ENCODE measurements at places on chromosomes 3 and 15.
A peak's percentile ranks its signal among the peaks of the same experiment; 100 is the strongest.

GRCh38 chr3:36852071-36852470, 87.7 kb upstream of the DCLK3 start:
- DNase-seq, result no peak

DNA sequence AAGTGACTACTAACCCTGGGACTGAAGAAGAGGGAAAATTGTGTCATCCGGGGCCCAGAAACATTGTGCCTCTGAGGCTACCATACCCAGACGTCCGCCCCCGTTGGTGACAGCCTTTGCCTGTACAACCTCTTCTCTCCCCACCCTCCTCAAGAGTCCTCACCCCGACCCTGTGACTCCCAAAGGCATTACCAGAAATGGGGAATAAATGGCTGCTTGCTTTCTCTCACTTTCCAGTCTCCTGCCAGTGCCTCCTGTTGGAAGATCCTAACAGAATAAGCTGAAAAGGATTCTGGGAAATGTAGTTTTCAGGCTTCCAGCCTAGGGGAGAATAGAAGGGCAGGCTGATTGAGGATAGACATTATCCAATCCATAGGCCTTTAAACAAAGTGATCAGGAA, 30.8 kb upstream of the SLC25A36 start:
- peak; percentile 32 for DNase-seq

DNA sequence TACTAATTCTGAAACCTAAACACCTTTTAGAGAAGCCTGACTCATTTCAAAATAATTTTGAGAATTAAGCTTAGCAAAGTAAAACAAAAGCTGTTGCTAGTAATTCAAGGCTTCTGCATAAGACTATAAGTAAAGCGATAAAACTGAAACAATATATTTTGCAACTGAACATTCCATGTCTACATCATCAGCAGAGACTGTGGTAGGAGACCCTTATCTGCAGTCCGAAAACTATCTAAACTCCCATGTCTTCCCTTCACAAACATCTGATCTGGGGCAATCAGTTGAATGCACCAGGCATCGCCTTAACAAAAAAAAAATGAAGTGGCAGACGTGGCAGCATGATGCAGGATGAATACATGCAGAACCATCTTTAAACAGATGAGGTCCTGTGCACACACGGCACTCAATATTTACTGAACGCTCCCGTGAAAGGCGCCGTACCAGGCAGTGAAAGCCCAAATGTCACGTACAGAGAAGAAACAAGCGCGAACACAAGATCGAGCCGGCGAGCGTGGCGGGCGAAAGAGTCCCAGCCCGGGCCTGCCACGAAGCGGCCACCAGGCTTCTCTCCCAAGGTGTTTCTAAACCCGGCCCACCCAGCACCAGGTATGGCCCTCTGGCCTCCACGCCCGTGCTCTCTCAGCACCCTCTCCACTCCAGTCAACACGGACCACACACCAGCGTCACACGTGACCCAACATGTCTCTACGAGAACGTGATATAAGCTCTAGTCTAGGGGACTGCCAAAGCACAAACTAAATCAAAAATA, 63.0 kb downstream of the CHSY1 start:
- DNase-seq, result peak; percentile 28

GRCh38 chr15:55422089-55422488, 13.8 kb downstream of the PIERCE2 start:
- DNase-seq, result no peak

- DNase-seq, result peak; percentile 65
Measured at GRCh38 chr15:73704869-73705645, 20.9 kb downstream of the CD276 start.

DNA sequence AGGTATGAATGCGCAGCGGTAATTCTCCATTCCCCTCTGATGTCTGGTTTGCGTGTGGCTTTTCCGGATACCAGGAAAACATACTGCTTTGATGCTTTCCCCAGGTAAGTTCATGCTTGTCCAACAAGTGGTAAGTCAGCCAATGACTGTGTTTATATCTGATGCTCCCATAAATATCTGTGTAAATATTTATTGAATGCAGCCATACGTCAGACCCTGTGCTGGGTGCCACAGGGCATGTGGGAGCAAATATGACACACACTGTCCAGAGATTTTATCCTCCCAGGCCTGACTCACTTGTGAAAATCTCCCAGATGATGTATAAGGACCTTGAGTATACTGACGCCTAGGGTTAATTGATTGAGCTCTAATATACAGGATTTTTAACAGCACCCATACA, 29.6 kb upstream of the CEMIP start:
- DNase-seq, result no peak

- DNase-seq, result no peak
Measured at GRCh38 chr15:80641384-80641783, 53.7 kb upstream of the ABHD17C start.

DNA sequence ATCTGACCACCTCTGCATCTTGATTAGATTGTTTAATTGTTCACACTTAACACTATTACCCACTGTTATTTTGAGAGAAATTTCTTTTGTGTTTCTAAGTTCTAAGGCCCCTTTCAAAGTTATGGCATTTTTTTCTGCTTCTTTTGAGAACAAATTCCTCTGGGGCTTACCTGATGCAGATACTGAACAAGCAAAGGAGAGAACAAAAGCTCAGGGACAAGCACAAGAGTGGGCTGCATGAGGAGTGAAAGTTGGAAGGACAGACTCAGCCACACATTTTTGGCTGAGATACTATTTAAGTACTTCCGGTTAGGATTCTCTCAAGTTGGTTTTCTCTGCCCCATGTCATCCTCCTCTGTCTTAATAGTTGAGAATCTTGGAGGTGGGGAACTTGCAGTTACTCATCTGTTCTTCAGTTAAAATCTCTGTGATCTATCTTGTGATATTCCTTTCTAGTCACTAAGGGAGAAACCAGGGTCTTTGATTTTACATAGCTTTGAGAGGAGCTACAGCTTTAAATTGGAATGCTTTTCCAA, 54.7 kb downstream of the CMTM6 start:
- no peak for DNase-seq

- peak; percentile 21 for DNase-seq
Measured at GRCh38 chr3:32106929-32107362, 526 bp downstream of the GPD1L start.

GRCh38 chr15:40323953-40324937, 753 bp downstream of the INAFM2 start:
- DNase-seq, result peak; percentile 38

DNA sequence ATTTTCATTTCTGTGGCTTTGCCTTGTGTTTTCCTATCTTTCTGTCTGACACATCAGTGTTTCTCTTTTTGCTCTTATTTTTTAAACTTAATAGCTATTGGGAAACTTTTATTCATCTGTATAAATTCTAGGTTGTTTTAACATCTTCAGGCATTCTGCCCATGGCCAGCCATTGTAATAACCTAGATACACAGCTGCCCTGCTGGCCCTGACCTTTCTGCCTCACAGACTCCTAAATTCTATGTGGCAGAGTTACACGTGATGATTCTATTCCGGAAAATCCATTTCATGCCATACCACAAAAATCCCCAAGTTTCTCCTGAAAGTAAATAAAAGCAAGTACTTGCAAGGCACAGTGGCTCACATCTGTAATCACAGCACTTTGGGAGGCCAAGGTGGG, 150.1 kb downstream of the UACA start:
- no peak for DNase-seq

DNA sequence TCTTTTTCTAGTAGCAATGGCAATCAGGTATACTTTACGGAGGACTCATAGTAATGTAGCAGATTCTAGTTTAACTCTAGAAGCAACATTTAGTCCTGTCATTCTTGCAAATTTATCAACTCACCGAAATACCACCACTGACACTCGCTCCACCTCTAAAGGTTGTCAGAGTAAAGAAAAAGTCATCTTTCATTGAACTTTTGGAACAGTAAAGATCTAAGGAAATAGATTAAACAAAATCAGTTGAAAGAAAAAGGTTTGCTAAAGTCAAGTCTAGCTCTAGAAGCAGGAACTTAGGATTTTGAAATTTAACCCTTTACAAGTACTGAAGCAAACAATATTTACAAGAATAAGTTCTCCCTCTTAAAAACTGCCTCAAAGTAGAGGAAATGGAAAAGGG, 8.7 kb downstream of the ATP8B4 start:
- no peak for DNase-seq

DNA sequence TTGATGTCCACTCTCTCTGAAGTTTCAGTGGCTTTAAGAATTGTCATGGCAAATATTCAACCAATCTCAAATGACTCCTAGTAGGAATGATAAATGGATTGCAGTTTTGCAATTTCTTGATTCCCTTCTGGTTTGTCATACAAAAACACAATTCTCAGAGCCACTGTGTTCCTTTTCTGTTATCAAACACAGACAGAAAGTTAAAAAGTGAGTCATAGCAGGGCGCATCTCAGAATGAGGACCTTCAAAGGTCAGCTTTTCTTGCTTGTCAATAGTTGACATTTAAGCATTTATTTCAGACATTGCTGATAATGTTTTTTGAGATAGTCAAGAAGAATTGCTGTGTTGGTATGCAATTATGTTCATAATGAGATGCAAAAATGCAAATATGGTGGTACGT, 405.9 kb downstream of the NR2F2 start:
- DNase-seq, result no peak

DNA sequence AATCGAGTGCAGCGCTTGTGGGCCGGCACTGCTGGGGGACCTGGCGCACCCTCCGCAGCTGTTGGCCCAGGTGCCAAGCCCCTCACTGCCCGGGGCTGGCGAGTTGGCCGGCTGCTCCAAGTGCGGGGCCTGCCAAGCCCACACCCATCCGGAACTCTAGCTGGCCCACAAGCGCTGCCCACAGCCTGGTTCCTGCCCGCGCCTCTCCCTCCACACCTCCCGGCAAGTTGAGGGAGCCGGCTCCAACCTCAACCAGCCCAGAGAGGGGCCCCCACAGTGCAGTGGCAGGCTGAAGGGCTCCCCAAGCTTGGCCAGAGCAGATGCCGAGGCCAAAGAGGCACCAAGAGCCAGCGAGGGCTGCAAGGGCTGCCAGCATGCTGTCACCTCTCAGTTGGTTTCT, 73.4 kb downstream of the PLXNA1 start:
- no peak for DNase-seq

- DNase-seq, result no peak
Measured at GRCh38 chr3:175948041-175948440, 1088.9 kb downstream of the NAALADL2 start.

DNA sequence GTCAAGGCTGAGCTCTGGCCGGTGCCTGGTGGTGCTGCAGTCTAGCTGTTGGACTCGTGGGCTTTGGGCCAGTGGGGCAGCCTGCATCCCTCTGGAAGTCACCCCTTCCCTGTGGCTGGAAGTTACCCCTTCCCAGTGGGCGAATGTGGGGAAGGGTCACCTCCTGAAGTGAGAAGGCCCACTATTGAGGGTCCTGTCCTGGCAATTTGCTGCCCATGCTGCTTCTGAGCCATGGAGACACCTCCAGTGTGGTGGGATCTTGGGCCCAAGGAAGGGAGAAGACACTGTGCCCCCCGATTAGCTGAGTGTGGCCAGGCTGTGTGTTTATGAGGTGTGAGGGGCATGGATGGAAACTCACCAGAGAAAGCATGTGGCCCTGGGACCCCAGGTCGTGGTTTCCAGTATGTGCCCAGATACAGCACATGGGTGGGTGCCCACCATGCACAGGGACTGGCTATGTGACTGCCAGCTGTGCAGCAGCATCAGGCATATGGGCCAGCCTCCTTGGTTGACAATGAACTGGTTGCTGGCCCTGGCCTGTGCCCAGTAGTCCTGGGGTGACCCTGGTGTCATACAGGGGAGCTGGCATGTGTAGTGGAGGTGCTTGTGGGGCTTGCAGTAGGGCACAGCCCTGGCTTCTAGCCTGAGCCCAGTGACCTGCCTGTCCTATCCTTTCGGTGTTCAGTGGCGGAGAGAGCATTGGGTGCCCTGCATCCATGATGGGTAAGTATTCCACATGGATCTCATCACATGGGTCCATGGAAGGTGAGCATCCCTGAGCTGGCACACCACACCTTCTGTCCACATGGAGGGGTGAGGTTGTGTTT, 221.2 kb downstream of the SNRPN start:
- no peak for DNase-seq

GRCh38 chr15:52567871-52568600, 794 bp downstream of the ARPP19 start:
- DNase-seq, result peak; percentile 55

- DNase-seq, result peak; percentile 2
Measured at GRCh38 chr3:71641674-71642073, 58.1 kb upstream of the FOXP1 start.

- DNase-seq, result no peak
Measured at GRCh38 chr3:8576841-8577571, 67.6 kb downstream of the SSUH2 start.

- no peak for DNase-seq
Measured at GRCh38 chr3:64673159-64673715, 14.6 kb downstream of the ADAMTS9 start.

GRCh38 chr3:132183811-132184210, 133.4 kb upstream of the ACP3 start:
- no peak for DNase-seq

DNA sequence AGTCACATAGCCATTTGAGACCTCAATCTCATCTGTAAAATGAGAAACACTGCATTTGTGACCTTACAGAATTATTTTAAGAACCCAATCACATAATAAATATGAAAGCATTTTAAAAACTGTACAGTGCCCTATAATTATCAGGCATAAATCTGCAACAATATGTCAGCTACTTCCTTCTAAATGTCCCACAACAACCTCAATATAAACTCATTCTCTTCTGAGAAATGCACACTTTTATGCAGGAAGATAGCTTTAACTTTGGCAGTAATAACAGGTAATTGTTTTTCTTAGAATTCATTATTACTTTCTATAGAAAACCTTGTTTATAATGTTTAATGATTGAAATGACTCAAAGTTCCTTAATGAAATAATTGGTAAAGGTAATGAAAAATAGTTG, 400.7 kb upstream of the AGTR1 start:
- no peak for DNase-seq

DNA sequence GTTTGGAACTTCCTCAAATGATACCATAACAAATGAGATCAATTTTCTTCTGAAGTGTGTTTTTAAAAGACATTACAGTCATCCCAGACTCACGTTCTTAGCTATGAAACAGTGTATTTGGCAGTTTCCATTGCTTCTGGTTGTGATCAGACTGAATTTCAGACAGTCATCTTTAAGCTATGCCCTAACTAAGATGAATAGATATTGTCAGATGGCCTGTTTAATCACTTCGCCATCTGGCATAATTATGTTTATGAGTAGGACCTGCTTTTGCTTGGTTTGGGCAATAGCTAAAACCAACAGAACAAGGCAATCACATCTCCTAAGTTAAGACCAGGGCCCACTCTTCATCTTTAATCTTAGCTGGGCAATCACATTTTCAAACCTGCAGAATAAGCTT, 313.1 kb downstream of the SV2B start:
- DNase-seq, result no peak

GRCh38 chr3:114194750-114195149, 15.9 kb upstream of the DRD3 start:
- no peak for DNase-seq

- no peak for DNase-seq
Measured at GRCh38 chr3:59998058-59998457, 948.2 kb upstream of the CFAP20DC start.

DNA sequence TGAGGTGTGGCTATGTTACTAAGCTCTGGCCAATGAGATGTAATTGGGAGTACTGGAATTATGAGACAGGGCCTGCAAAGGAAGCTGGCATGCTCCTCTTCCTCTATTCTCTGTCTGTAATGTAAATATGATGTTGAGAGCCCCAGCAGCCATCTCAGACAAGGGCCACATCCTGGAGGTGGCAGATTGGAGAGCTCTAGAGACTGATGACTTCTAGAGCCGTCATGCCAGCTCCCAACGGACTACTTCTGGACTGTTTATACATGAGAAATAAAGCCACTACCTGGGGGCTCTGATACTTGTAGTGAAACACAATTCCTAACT, 19.7 kb downstream of the PLD1 start:
- DNase-seq, result peak; percentile 45

All from lung microvascular endothelial cell (primary cell).